ENCODE measurements at places on chromosomes 1 and 21. TPM values are rescaled to one million over a fixed set of nuclear protein-coding genes. Genes with fewer than 3 reads are reported as not detected.

DNA sequence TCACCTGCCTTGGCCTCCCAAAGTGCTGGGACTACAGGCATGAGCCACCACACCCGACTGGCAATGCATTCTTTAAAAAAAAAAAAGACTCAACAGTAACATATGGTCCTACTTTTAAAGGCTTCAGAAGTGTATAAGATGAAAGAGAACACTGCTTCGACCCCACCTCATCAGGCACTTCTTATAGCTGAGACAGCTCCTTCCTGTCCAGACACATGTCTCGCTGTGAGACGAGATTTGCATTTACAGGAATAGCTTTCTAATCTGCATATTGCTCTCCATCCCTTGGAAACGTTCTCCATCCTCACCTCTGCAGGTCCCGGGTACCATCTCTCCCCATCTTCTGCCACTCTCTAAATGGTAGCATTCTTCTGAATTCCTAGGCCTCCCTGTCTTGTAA lies 6.7 kb downstream of the AZIN2 start:
- peaks cover 13% of the 10 kb centered on the region for H3K27me3 ChIP-seq
- H3K27ac ChIP-seq = no peak overlapping the region
- H3K4me1 ChIP-seq = no peaks in the 10 kb centered on the region
- no peak overlapping the region for H3K4me3 ChIP-seq
- DNase-seq = no peak

- H3K4me1 ChIP-seq = no peaks in the 10 kb centered on the region
- H3K36me3 ChIP-seq = no peaks in the 10 kb centered on the region
- H3K4me3 ChIP-seq = no peak overlapping the region
- no peaks in the 10 kb centered on the region for H3K27me3 ChIP-seq
These were observed 13.2 kb upstream of the VCAM1 start for GRCh38 chr1:100706296-100706695.

The UTP11 gene
- 43.0 TPM for total RNA-seq

DNA sequence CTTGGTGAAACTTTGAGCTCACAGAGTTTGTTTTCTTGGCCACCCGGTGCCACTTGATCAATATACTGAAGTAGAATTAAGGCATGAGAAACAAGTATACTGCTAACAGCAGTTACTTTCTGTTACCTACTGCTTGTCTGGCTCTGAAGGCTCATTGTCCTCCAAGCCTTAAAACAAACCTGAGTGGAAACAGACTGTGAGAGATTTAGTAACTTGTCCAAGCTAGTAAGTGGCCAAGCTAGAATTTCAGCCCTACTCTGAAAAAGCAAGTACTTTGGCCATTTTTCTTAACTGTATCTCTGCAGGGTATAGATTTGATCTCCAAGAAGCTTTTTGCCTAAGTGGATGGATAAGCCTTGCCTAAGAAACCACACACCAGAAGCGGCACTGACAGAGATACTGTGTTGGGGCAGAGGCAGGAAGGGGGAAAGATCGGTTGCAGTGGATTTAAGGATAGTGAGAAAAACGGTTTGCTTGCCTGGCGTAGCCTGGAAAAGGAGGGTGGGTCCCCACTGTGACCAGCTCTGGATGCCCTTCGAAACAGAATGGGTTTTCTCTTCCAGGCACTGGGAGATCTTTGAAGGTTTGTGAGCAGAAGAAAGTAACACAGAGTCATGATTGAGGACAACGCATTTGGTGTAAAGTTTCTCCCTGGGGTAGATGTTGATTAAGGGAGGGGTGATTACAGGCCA lies 2.1 kb upstream of the MACO1 start:
- H3K4me3 ChIP-seq = no peak overlapping the region
- no peak for DNase-seq
- H3K36me3 ChIP-seq = peaks cover 27% of the 10 kb centered on the region
- H3K27ac ChIP-seq = no peak overlapping the region
- H3K27me3 ChIP-seq = peaks cover 5% of the 10 kb centered on the region

DNA sequence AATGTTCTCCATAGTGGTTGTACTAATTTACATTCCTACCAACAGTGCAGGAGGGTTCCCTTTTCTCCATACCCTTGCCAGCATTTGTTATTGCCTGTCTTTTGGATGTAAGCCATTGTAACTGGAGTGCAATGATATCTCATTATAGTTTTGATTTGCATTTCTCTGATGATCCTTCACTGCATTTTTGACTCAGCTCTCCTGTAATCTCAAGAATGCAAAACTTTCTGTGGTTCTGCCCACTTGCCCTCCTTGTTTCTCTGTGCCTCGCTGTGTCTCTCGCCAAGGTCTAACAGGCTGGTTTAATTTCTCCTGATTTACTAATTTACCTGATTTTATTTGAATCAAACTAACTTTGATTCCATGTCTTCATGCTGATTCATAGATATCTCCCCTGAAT lies 407.9 kb downstream of the ZP4 start:
- no peaks in the 10 kb centered on the region for H3K36me3 ChIP-seq
- DNase-seq = no peak
- H3K27me3 ChIP-seq = no peaks in the 10 kb centered on the region

- H3K36me3 ChIP-seq = no peaks in the 10 kb centered on the region
- no peak for DNase-seq
- H3K4me3 ChIP-seq = no peak overlapping the region
- H3K27me3 ChIP-seq = no peaks in the 10 kb centered on the region
- H3K4me1 ChIP-seq = peaks cover 15% of the 10 kb centered on the region
These were observed 34.0 kb upstream of the ABCA4 start for GRCh38 chr1:94154989-94155388.

The SOX13 gene
- 27.9 TPM for total RNA-seq

- H3K27me3 ChIP-seq = peaks cover 15% of the 10 kb centered on the region
- DNase-seq = no peak
- no peaks in the 10 kb centered on the region for H3K36me3 ChIP-seq
- H3K4me3 ChIP-seq = no peak overlapping the region
- no peaks in the 10 kb centered on the region for H3K4me1 ChIP-seq
These were observed 58.7 kb upstream of the ABCG1 start for GRCh38 chr21:42160111-42160721.

GRCh38 chr1:48610628-48611542 lies 138.9 kb upstream of the SPATA6 start:
- H3K27me3 ChIP-seq = peaks cover 7% of the 10 kb centered on the region
- no peak for DNase-seq
- no peak overlapping the region for H3K27ac ChIP-seq
- H3K4me3 ChIP-seq = no peak overlapping the region
- H3K36me3 ChIP-seq = no peaks in the 10 kb centered on the region

GRCh38 chr1:17743925-17744324 lies 11.2 kb upstream of the ACTL8 start:
- no peaks in the 10 kb centered on the region for H3K4me1 ChIP-seq
- no peak overlapping the region for H3K27ac ChIP-seq
- H3K4me3 ChIP-seq = no peak overlapping the region
- H3K36me3 ChIP-seq = no peaks in the 10 kb centered on the region

DNA sequence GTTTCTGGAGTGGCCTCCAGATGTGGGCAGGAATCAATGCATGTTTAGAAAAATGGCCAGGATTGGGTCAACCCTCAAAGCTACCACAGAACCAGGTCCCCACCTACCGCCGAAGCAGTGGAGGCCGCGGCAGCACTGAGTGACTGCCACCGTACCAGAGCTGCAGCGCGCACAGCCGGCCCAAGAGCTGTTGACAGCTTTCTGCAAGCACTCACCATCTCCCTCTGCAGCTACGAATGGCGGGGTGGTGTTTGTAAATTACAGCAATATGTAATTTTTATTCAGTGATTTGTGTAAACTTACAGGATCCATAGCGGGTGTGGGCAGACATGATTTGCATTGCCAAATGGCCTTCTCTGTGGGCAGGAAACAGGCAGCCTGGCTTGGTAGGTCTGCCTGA lies 96.4 kb downstream of the CAMK2N1 start:
- no peaks in the 10 kb centered on the region for H3K36me3 ChIP-seq
- no peak overlapping the region for H3K4me3 ChIP-seq
- H3K27ac ChIP-seq = no peak overlapping the region
- no peak for DNase-seq

DNA sequence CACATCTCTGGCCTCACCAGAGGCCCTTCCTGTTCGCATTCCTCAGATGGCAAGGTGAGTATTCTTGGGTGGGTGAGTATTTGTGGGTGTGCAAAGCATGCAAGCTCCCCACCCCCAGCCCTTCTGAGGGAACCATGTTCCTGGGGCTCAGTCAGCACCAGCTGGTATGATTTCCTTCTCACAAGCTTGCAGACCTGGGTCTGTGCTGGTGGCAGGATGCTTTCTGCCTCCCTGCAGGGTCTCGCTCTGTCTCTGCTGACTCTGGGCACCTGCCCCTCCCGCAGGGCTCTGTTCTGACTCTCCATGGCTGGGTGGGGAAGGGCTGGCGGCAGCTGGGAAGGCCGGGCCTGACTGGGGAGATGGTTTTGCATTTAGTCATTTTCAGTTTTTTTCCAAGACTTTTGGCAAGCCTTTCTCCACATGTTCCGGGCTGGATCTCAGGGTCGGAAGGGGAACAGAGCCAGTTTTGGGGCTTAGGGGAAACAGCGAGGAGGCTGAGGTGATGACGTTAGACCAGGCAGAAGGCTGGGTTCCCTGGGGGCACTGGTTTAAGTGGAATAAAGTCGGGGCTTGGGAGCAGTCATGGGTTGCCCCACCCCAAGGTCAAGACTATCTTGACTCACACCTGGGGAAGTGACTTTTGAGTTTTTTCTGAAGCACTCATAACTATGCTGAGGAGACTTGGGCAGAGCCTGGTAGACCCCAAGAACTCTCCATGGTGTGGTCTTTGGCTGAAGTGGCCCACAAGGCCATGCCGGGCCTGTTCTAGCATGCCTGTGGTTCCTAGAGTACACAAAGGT lies 6.2 kb downstream of the RASSF5 start:
- peak overlapping the region; percentile 30 for H3K4me3 ChIP-seq
- H3K4me1 ChIP-seq = peaks cover 62% of the 10 kb centered on the region
- peaks cover 5% of the 10 kb centered on the region for H3K36me3 ChIP-seq
- peaks cover 11% of the 10 kb centered on the region for H3K27me3 ChIP-seq
- peak; percentile 50 for DNase-seq
- H3K27ac ChIP-seq = no peak overlapping the region

- peaks cover 42% of the 10 kb centered on the region for H3K4me1 ChIP-seq
- H3K4me3 ChIP-seq = peak overlapping the region; percentile 74
- DNase-seq = peak; percentile 74
- no peak overlapping the region for H3K27ac ChIP-seq
- H3K27me3 ChIP-seq = no peaks in the 10 kb centered on the region
- peaks cover 70% of the 10 kb centered on the region for H3K36me3 ChIP-seq
These were observed 2.2 kb downstream of the IKBKE start for GRCh38 chr1:206472454-206472853.

GRCh38 chr1:111855260-111855659 lies 99.6 kb downstream of the DDX20 start:
- H3K36me3 ChIP-seq = no peaks in the 10 kb centered on the region
- H3K4me1 ChIP-seq = no peaks in the 10 kb centered on the region
- no peak overlapping the region for H3K27ac ChIP-seq
- peaks cover 100% of the 10 kb centered on the region for H3K27me3 ChIP-seq
- H3K4me3 ChIP-seq = no peak overlapping the region
- no peak for DNase-seq

- no peak overlapping the region for H3K27ac ChIP-seq
- H3K36me3 ChIP-seq = no peaks in the 10 kb centered on the region
- H3K27me3 ChIP-seq = peaks cover 50% of the 10 kb centered on the region
- H3K4me3 ChIP-seq = no peak overlapping the region
These were observed 6.8 kb upstream of the SLAMF1 start for GRCh38 chr1:160653620-160654016.

The VANGL2 gene
- total RNA-seq = 2.3 TPM

- peaks cover 52% of the 10 kb centered on the region for H3K36me3 ChIP-seq
- no peak for DNase-seq
- no peaks in the 10 kb centered on the region for H3K27me3 ChIP-seq
- H3K4me3 ChIP-seq = no peak overlapping the region
- H3K27ac ChIP-seq = no peak overlapping the region
- no peaks in the 10 kb centered on the region for H3K4me1 ChIP-seq
These were observed 28.1 kb downstream of the QSOX1 start for GRCh38 chr1:180182643-180183311.

- peaks cover 44% of the 10 kb centered on the region for H3K36me3 ChIP-seq
- H3K27me3 ChIP-seq = no peaks in the 10 kb centered on the region
- peaks cover 25% of the 10 kb centered on the region for H3K4me1 ChIP-seq
- DNase-seq = peak; percentile 87
- peak overlapping the region; percentile 83 for H3K27ac ChIP-seq
These were observed 7.0 kb upstream of the P3R3URF start for GRCh38 chr1:46183079-46183847.
